Femur (tissue), 1 donor: ENCODE measurements at places on chromosomes 6 and 20.

DNA sequence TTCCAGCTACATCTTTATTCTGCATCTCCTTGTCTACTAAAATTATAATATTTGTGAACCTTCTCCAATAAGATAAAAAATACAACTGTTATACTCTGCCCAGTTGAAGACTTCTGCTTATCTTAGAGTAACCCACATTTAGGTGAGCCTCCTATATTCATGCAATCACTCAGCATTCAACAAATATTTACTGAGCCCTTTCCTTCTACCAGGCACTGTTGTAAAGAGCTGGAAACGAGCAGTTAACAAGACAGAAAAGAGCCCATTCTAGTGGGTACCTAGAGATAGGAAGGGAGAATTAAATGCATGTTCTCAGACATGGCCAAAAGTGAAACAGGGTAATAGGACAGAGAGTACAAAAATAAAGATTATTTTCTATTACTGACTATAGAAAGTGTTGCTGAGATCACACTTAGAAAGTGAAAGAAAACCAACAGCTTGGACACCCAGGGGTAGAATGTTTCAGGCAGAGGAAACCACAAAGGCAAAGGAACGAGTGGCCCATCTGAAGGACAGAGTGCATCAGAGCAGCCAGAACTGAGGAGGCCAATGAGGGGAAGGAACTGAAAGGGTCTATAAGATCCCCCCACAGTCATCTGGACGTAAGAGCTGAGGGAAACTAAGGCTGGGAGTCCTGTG lies 50.8 kb upstream of the SMLR1 start:
- no peak for DNase-seq

- no peak for DNase-seq
Observed at GRCh38 chr20:53599910-53600632, 6.4 kb upstream of the ZNF217 start.

DNA sequence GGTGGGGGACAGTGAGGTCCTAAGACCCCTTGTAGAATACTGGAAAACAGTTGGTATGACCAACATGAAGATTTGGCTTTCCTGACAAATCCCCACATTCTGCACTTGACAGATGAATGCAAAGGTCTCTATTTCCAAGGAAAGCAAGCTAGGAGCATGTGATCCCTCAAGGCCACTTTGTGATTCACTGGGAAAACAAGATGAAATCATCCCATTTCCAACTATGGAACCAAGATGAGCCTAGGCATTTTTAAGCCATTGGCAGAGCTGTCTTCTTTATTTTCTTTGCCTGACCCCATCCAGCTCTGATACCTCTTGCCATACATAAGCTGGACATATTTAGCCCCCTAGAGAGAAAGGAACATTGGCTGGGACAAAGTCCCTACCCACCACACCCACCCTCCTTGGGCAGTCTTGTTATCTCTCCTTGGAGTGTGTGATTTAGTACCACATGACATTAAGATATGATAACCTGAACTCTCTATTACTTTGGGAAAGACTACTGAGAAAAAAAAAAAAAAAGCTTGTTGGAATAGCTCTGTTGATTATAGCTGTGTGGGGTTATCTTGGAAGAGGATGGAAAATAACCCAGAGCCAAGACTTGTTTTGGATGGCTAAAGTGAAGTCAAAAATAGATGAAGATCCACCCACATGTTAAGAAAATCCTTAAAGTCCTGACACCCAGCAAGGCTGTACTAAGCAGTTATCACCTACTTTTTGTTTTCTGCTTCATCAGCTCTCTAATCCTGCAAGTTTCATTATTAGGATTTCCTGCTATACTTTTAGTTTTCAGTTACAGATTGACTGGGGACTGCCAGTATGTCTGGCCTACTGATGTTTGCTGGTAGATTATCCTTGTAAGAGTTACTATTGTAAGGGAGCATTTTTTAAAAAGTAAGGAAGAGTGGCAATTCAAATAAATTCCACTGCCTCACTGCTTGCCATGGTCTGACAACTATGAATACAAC lies 90.1 kb upstream of the PREP start:
- no peak for DNase-seq

GRCh38 chr6:761997-762396 lies 69.1 kb upstream of the EXOC2 start:
- no peak for DNase-seq

DNA sequence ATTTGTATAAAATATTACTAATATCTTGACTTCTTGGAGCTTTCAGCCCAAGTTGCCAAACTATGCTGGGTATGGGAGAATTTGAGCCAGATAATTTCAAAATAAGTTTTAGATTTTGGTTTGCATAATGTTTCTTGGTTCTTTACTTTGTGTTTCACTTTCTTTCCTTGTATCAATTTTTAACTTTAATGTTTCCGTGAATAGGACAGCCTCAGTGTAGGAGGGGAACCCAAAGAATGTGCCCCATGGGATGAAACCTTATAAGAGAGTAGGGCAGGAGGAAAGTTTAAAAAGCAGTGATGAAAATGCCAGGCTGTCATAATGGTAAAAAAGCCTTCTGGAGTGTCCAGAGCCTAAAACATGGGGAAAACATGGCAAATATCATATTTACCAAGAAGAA lies 252.4 kb upstream of the IRAK1BP1 start:
- no peak for DNase-seq

GRCh38 chr6:147154454-147154853 lies 49.8 kb upstream of the STXBP5 start:
- no peak for DNase-seq
